ENCODE measurements at places on chromosomes 3 and 15.

DNA sequence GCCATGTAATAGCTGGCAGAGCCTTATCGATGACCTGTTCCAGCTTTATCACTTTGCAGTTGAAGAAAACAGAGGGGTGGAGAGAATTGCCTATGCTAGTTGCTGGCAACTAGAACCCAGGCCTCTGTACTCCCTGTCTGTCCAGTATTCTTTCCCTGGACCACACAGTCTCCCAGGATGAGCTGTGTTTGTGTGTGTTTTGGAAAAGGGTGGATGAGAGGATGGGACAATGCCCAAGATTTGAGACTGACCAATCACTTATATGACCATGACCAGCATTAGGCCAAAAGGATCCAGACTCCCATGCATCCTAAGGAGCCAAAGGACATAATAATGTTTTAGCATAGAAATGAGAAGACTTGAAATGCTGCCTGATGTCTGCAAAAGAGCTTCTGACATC, 102.6 kb downstream of the CD200R1L start:
- no peaks in the 10 kb centered on the region for H3K4me1 ChIP-seq
- no peak overlapping the region for H3K4me3 ChIP-seq
- DNase-seq = no peak
- H3K36me3 ChIP-seq = no peaks in the 10 kb centered on the region

DNA sequence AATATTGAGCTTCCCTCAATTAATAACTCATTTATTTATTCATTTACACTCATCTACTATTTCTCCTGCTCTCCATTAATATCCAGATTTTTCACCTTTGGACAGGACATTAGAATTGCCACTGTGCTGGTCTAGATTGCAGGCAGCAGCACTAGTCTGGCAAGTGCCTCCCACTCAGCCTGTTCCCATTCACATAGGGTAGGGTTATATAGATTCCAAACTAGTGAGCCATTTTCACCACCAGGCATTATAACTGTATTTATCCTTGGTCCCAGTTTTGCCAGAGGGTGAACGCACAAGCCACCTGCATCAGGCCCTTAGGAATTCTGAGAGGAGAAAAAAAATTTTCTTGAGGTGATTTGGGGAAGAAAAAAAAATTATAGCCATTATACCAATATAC, 44.5 kb downstream of the ANAPC13 start:
- no peak overlapping the region for H3K27ac ChIP-seq
- DNase-seq = no peak
- H3K4me3 ChIP-seq = no peak overlapping the region
- H3K27me3 ChIP-seq = no peaks in the 10 kb centered on the region
- no peaks in the 10 kb centered on the region for H3K4me1 ChIP-seq

DNA sequence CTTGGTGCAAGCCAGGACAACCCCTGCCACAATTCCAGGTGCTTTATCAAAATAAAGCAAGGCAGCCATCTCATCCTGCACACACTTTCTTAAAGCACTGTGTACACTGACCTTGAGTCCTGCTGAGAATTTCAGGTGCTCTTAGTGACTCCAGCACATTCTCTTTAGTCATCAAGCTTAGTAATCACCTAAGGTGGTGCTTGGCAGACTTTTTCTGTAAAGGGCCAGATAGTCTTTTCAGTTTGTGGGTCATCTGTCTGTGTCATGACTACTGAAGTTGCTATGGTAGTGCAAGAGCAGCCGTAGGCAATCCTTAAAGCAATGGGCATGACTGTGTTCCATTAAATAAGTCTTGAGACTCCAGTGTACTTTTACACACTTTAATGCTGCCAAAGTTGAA, 36.4 kb downstream of the RIOX2 start:
- peaks cover 4% of the 10 kb centered on the region for H3K36me3 ChIP-seq
- DNase-seq = no peak
- H3K27ac ChIP-seq = peak overlapping the region; percentile 3
- H3K4me1 ChIP-seq = no peaks in the 10 kb centered on the region

DNA sequence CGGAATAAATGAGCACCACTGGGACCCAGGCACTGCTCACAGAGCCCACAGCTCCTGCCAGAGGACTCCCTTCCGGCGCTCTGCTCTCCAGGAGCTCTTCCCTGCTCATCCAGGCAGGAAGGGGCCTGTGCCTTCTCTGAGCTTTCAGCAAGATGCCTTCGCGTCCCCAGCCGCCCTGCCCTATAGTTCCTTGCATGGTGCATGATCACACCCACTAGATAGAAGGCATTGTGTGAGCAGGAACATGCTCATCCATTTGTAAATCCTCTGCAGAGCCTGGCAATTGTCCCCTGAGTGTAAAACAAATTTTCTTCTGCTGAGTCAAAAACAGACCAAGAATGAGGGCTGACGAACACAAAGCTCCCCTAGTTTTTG, 181.6 kb downstream of the MEGF11 start:
- no peak overlapping the region for H3K4me3 ChIP-seq
- H3K4me1 ChIP-seq = no peaks in the 10 kb centered on the region
- no peaks in the 10 kb centered on the region for H3K36me3 ChIP-seq
- no peak for DNase-seq

GRCh38 chr15:52408823-52409222, 113.2 kb upstream of the MYO5C start:
- DNase-seq = no peak
- H3K27ac ChIP-seq = no peak overlapping the region
- H3K4me1 ChIP-seq = no peaks in the 10 kb centered on the region
- H3K36me3 ChIP-seq = peaks cover 2% of the 10 kb centered on the region

- H3K4me1 ChIP-seq = no peaks in the 10 kb centered on the region
- no peaks in the 10 kb centered on the region for H3K36me3 ChIP-seq
- no peak overlapping the region for H3K27ac ChIP-seq
- DNase-seq = no peak
- H3K27me3 ChIP-seq = no peaks in the 10 kb centered on the region
These were observed 337.8 kb downstream of the LRRC3B start for GRCh38 chr3:26960382-26960781.

GRCh38 chr15:58308742-58309355, 122.9 kb upstream of the LIPC start:
- no peak overlapping the region for H3K27ac ChIP-seq
- no peaks in the 10 kb centered on the region for H3K27me3 ChIP-seq
- no peak overlapping the region for H3K4me3 ChIP-seq

DNA sequence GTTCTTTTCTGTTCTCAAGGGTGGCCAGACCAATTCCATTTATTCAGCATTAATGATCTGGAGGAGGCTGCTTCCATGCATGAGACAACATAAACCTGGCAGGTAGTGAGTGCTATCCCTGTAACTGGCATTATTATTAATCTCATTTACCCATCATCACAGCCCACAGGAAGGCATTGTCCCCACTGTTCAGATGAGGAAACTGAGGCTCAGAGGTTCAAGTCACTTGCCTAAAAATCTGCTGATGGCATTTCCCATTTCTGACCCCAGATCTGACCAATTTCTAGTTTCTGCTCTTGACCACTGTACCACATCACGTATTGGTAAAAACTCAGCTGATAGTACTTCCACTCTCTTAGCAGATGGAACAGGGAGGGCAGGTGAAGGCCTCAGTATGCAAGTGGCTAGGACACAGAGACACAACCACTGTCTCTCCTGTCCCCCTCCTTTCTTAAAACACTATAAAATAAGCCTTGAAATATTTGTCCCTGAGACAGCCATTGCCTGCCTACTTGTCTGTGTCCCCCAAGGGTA, 36.1 kb downstream of the TRANK1 start:
- H3K27me3 ChIP-seq = no peaks in the 10 kb centered on the region
- H3K36me3 ChIP-seq = no peaks in the 10 kb centered on the region
- peaks cover 5% of the 10 kb centered on the region for H3K4me1 ChIP-seq
- H3K27ac ChIP-seq = peak overlapping the region; percentile 18

- peaks cover 64% of the 10 kb centered on the region for H3K36me3 ChIP-seq
- no peak for DNase-seq
- no peaks in the 10 kb centered on the region for H3K27me3 ChIP-seq
- no peak overlapping the region for H3K27ac ChIP-seq
- H3K4me1 ChIP-seq = peaks cover 11% of the 10 kb centered on the region
These were observed 2.5 kb upstream of the OGG1 start for GRCh38 chr3:9747267-9747666.

DNA sequence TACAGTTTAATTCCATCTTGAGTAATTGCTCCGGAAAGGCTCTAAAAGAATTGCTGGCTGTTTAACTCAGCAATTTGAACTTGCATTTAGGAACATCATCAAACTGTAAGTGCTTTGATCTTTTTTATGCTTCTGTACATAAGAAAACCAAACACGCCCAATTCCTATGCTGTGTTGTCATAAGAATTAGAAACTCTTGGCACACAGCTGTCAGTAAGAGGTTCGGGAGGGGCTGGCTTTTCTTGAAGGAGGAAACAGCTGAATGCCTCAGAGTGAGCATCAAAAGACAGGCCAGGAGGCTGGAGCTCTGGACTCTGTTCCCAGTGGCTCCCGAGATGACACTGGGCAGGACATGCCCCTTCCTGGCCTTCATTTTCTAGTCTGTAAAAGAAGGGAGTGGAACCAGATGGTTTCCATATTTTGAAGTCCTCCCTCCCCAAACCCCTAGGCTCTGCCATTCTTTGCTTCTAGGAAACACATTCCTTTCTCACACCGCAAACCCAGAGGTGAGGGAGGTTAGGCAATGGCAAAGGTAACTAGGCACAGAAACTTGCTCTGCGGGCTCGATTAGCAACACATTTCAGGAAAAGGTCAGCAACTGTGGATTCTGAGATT, 73.7 kb upstream of the DLG1 start:
- H3K4me3 ChIP-seq = no peak overlapping the region
- no peaks in the 10 kb centered on the region for H3K27me3 ChIP-seq
- H3K27ac ChIP-seq = no peak overlapping the region
- peak; percentile 41 for DNase-seq
- H3K4me1 ChIP-seq = no peaks in the 10 kb centered on the region
